Suppressor macrophage treated with lipopolysaccharide for 1 hour (primary cell): ENCODE measurements at places on chromosomes 2 and 18.
A peak's percentile ranks its signal among the peaks of the same experiment; 100 is the strongest.

GRCh38 chr2:171579481-171579880 lies 57.2 kb downstream of the CYBRD1 start:
- DNase-seq = no peak

DNA sequence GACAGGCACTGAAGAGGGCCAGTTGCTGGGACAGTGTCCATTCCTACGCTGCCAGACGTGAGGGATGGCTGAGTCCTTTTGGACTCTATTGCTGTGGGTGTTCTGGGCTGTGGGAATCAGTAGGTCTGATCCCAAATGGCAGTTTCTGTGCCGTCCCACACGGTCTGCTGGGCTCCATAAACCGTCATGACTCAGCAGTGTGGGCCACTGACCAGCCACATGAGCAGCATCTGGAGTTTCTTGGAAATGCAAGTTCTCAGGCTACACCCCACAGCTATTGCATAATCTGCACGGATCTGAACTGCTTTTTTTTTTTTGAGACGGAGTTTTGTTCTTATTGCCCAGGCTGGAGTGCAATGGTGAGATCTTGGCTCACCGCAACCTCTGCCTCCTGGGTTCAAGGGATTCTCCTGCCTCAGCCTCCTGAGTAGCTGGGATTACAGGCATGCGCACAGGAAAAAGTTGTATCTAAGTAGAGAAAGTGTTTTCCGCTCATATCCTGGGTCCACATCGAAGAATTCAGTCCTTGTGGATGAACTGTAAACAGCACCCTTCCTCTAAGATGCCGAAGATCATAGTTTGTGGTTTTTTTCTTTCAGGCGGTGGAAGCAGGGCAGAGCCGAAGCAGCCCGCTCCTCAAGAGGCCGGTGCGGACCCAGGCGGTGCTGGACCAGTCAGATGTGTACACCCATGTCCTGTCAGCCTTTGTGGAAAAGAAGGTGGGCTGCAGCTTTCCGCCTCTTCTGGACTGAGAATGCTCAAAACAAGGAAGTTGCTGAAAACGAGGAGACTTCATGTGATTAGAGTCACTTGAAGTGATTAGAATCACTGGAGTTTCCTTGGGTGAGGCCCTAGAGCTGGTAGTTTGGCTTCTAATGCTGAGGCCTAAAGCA lies 25.5 kb downstream of the RMC1 start:
- peak; percentile 93 for DNase-seq

GRCh38 chr2:236883819-236884218 lies 201.9 kb upstream of the COPS8 start:
- peak; percentile 50 for DNase-seq

DNA sequence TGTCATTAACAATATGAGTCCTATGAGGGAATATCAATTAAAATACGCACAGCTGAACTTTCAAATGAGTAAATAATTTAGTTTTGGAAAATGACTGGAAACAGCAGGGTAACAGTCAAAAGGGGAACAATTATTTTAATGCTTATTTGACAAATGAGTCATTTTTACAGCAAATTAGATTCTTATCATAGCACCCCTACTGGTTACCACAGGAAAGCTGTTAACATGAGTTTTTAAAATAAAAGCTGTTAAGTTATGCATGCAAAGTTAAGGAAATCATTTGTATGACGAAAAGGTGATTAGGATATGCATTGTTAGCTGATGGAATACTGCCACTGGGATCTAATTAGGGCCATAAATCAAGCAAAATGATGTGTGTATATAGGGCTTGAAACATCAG lies 435.1 kb upstream of the MEIS1 start:
- peak; percentile 5 for DNase-seq

DNA sequence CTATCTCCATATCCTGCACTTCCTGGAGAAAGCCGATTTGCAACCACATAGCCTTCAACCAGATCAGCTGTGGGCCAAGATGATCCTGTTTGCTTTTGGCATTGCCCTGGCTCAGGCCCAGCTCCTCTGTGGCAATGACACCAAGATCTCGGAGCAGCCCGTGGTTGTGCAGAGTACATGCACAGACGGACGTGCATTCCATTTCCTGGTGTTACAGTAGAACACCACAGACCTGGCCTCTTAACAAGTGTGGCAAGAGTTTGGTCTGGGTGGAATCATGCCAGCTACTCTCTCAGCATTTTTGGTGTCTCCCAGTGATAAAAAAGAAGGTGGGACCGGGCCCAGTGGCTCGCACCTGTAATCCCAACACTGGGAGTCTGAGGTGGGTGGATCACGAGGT lies 20.0 kb downstream of the MALT1 start:
- DNase-seq = no peak

DNA sequence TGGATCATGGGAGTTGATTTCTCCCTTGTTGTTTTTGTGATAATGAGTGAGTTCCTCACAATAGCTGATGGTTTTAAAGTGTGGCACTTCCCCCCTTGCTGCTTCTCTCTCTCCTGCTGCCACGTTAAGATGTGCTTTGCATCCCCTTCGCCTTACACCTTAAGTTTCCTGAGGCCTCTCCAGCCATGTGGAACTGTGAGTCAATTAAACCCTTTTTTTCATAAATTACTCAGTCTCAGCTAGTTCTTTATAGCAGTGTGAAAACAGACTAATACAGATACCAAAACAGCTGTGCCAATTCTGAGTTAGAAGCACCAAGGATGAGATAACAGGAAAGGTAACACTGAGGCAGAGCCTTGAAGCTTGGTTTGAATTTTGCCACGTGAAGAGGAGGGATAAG lies 44.7 kb downstream of the ITSN2 start:
- no peak for DNase-seq
